ENCODE measurements at places on chromosomes 2 and 18.

DNA sequence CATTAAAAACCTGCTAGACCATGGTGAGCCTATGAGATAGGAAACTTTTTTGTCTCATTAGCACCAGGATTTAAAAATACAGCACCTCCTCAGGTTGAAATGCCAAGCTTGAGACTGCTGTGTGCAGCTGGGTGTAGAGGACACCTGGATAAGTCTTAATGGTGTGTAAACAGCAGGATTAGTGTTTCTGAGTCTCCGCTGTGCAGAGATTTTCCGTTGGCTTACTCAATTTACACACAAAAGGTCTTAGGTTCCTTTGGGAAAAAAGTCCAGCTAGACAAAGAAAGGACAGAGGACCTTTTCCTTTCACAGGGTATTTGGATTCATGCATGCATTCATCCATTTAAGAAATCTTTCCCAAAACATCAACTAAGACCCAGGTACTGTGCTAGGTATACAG lies 168.1 kb downstream of the NRXN1 start:
- no peak for DNase-seq

GRCh38 chr2:132615329-132616085 lies 54.5 kb downstream of the LYPD1 start:
- no peak for DNase-seq

DNA sequence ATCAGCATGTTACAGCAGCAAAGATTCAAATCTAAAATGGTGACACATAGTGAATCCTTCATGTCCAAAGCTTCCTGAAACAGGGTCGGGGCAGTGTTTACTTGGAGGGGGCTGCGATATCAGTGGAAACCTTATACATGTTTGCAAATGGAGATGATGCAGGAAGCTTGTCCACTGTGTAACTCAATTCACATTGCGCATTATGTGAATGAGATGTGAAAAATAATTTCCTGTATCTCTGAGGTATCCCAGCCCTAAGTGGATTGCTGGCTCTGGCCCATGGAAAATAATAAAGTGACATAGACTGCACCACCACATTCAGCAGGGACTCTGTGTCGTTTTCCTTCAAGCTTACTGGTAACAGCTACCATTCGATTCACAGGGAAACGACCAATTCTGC lies 505.5 kb downstream of the GALR1 start:
- no peak for DNase-seq

GRCh38 chr2:70116936-70117552 lies 29.8 kb downstream of the PCBP1 start:
- peak; percentile 72 for DNase-seq

DNA sequence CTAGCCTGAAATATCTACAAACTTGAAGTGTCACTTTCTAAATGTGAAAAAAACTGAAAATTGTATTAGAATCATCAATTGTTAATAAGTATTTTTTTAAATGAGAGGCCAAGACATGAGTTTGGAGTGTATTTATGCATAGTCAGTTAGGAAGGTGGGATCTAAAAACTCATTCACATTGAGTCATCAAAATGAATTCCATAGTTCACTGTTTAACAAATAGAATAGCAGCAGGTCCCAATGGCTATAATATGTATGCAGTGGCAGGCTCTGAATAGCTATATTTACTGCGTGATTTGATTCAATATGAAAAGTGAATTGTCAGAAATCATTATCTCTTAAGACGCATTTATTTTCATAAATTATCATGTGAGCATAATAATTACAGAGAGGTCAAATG lies 256.1 kb downstream of the ZNF385B start:
- DNase-seq = no peak

All from retina (tissue), 1 donor.